ENCODE measurements at places on chromosomes 11 and 22.

- no peak for ATAC-seq
Measured at GRCh38 chr11:635945-636510, 1.0 kb upstream of the DRD4 start.

- ATAC-seq = no peak
Measured at GRCh38 chr22:24053481-24054226, 42.5 kb downstream of the CABIN1 start.

DNA sequence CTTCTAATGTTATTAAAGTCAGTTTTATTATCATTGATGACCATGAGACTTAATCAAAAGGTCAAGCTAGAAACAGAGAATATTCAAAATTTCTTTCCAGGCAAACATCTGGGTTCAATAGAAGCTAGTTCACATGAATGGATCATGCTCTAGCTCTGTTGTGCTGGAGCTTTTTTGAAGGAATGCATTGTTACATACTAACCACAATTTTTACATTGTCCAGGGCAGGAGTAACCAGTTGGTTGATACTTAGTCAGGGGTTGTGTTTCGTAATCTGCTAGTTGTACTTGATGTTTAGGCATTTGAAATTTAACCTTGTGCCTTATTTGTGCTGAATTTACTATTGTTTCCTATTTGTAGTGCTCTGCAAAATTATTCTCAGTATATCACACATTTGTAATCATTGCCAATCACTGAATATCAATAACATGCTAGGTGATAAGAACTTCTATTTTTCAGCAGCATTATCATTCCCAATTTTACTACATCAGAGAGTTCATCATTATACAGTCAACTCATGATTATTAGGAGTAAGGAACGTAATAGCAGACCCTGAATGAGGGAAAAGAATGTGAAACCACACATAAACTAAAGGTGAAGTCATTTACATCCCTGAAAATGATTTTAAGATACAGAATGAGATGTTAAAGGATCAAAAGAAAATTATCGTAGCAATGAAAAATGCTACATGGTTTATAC, 23.2 kb downstream of the NF2 start:
- ATAC-seq = no peak

DNA sequence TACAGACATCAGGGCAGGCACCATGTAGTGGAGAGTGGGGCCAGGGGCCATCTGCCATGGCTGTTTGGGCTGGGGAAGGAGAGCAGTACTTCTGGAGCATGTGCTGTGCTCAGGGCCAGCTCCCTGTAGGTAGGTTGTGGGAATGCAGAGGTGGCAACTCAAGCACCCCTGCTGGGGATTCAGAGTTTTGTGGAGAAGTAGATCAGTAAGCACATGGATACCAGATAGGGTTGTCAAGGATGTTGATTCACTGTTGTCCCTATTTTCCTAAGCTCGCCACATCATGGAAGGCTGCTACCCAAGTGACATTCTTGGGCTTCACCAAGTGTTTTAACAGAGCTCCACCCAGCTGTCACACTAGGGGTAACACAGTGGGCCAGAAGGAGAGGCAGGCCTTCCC, 67.2 kb downstream of the BMAL1 start:
- no peak for ATAC-seq

GRCh38 chr11:113715273-113715672, 9.2 kb upstream of the TMPRSS5 start:
- no peak for ATAC-seq

DNA sequence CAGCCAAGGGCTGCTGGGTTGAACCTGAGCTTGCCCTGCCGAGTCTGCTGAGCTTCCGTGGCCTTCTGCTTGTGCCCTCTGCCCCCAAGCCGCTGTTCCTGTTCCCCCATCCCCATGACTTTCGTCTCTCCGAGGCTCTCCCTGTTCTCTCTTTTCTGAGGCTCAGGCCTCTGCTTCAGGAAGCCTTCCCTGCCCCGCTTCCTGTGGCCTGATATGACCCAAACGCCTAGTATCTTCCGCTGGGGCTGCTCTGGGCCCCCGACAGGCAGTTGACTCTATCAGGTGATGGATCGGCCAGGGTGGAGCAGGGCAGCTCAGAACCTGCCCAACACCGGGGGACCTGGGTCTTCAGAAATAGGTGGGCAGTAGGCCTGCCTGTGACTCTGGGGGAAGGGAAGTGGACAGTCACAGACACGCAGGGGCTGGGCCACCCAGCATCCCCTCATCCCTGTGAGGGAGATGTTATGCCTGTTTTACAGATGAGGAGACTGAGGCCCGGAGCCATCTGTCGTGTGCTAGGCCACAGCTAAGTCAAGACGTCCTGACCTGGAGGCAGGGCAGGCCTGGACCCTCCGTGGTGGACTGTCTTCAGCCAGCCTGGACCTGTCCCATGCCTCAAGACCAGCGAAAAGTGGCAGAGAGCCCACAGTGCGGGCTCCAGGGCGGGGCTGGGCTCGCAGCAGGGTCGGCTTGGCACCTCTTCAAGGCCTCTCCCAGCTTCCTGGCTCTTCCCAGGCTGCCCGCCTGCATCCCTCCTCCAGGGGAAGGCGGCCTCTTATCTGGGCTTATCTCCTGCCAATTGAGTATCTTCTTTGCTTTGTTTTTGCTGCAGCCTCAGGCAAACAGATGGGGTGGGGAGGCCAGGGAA, 16.2 kb downstream of the BAD start:
- no peak for ATAC-seq

DNA sequence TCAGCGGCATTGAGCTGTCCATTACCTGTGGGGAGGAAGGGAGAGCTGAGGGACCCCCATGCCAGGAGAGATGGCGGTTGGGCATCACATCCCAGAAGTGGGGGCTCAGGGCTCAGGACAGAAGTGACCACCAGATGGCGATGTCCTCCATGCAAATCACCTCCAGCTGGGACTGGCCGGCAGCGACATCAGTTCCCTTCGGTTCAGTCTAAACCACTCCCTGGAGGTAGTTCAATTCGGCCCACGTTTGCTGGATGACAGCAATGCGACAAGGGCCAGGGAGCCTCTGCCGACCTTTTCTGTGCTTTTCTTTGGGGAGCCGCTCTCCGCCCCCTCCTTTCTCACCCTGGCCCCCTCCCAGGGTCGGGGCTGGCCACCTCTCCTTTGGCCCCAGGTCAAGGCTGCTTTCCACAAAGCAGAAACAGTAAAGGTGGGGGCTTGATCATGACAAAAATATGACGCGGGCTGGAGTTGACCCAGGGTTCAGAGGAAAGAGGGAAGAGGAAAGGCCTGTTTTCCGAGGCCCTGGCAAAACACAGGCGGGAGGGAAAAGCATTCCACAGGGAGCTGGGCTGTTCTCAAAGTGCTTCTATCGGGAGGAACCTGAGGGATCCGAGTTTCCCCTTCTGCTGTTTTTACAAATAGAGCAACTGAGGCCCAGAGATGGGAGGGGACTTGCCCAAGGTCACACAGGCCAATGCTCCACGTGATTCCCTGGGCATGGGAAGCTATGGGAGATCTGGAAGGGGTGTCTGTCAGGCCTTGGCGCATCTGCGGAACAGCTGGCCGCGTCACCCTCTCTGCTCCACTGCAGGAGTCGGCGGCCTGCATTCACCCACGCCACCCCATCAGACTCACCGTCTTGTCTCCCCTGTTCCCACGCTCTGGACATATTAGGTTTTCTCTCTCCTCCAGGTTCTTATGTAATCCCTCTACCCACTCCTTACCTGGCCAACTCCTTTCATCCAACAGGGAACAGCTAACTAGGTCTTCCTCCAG, 54.7 kb downstream of the FBXO7 start:
- ATAC-seq = peak; percentile 77

DNA sequence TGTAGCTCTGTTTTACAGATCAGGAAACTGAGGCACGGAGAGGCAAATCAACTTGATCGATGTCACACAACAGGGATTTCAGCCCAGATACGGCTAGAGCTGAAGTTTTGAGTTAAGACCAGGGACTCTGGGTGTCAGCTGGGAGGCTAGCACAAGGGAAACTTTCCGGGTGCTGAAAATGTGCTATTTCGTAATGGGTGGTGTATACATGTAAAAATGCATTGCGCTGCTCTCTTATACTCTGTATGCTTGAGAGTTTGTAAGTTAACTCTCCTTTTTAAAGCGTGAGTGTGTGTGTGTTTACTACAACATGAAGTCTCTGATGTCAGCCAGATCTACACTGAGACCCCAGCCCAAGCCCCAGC, 227.6 kb downstream of the MN1 start:
- no peak for ATAC-seq

DNA sequence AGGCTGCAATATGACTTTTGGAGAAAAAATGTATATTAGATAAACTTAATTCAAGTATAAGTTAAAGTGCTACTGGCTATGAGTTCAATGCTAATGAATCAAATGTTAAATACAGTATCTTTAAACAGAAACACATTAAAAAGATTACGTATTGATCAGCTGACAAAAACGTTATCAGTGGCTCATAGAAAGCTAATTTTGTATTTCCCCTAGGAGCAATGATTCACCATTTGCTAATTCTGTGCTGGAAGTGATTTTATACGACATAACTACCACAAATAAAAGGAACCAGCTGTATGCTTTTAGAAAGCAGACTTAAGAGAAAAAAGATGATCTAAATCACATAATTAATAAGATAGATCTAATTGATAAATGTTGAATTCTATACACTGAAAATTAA, 43.6 kb downstream of the MRE11 start:
- ATAC-seq = no peak

DNA sequence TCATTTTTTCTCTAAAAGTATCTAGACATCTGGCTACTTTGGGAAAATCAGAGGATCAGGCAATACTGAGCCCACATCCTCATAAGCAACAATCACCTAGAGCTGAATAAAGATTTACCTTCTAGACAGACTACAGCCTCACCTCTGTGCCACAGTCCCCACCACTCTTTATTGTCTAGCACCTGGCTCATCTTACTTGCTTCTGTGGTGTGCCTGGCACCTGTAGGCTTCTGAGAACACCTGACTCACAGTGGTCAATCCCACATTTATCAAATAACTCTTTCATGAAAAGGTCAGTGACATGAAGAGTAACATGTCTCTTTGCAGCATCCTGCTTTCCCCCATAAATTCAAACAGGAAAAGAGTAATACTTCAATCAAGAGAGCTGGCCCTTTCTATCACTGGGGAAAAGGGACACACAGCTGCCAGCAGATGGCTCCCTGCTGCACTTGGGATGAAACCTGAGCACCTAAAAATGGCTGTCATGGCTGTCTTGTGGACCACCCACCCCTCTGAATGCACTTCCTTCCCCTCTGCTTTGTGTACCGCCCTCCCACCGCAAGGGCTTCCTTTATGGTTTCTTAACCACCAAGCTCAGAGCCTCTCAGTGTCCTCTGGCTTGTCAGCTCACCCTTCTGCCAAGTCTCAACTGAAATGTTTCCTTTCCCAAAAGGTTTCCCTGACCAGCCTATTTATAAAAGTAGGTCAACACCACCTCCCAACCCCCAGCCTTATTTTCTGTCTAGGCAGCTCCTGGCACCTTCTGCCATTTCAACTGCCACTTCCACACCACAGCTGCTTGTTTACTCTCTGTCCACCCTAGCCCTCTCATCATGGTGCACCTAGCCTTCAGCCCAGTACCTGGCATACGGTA, 9.3 kb downstream of the TFIP11 start:
- ATAC-seq = no peak

GRCh38 chr11:122071709-122072202, 44.3 kb downstream of the BLID start:
- peak; percentile 14 for ATAC-seq

DNA sequence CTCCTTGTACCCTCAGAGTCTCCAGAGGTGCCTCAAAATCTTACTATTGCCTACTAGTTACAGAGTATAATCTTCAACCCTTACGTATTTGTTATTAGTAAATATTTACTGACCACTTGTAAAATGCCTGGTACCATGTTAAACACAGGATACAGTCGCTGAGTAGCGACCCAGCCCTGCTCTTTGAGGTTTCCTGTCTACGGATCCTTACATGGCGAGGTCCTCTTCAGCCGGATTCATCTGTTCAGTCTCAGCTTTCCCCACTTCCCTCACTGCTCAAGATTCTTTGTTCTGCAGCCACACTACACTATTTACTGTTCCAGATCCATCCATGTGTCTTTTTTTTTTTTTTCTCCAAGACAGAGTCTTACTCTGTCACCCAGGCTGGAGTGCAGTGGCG, 13.2 kb upstream of the TTC36 start:
- ATAC-seq = no peak

DNA sequence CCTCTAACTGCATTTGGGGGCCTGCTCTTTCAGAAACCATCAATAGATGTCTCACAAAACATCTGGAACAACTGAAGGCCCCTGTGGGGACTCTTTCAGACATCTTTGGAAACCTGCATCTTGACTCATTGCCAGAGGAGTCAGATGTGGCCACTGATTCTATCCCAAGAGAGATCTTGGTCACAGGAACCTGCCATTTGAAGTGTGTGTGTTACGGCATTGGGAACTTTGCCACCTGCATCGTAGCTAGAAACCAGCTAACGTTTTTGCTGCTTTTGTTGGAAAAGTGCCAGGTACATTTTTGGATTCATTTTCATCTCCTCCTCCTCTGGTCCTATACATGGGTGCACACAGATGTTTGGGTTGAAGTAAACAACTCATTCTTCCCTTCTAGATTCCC, 4.3 kb downstream of the SRRD start:
- no peak for ATAC-seq

- ATAC-seq = peak; percentile 67
Measured at GRCh38 chr22:19691721-19692341, 22.5 kb upstream of the SEPTIN5 start.

GRCh38 chr22:37283393-37283937, 1.2 kb downstream of the CYTH4 start:
- ATAC-seq = no peak

DNA sequence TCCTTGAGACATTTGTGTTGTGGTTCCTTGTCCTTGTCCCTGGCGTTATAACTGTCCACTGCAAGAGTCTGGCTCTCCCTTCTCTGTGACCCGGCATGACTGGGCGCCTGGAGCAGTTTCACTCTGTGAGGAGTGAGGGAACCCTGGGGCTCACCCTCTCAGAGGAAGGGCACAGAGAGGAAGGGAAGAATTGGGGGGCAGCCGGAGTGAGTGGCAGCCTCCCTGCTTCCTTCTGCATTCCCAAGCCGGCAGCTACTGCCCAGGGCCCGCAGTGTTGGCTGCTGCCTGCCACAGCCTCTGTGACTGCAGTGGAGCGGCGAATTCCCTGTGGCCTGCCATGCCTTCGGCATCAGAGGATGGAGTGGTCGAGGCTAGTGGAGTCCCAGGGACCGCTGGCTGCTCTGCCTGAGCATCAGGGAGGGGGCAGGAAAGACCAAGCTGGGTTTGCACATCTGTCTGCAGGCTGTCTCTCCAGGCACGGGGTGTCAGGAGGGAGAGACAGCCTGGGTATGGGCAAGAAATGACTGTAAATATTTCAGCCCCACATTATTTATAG, 23.0 kb downstream of the MYBPC3 start:
- ATAC-seq = no peak

DNA sequence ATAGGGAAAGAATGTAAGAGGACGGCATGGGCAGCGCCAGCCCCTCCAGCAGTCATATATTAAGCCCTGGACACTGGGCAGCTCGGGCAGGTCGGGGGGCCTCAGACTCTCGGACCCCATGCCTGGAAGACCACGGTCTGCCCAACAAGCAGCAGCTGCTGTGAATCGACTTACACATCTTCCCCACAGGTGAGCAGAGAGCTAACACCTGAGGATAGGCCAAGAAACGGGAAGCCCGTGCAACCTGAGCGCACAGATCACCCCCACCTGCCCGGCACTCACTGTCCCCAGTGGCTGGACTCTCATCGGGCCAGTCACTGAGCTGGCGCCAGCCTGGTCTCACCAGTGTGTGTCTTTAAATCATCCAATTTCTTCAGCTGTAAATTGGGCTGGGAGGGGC, 4.7 kb upstream of the TCF20 start:
- ATAC-seq = no peak
